ENCODE measurements at places on chromosomes 7 and 10.

DNA sequence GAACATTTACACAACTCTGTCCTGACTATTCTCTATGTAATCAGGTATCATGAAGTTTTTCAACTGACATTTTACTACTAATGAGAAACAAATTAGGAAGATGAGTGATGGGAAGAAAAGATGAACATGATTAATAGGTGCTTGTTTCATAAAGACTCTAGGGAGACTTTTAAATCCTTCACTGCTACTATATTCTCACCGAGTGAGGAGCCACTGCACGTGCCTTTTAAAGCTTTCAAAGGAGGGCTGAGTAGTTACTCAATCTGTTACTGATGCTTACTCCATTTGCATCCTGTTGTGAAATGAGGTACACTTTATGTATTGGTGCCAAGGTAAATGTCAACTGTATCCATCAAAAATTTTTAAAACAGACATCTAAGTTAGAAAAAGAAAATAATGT, 1.3 kb upstream of the COMMD3 start:
- DNase-seq = no peak

GRCh38 chr7:87028636-87029035, 30.8 kb downstream of the ELAPOR2 start:
- no peak for DNase-seq

DNA sequence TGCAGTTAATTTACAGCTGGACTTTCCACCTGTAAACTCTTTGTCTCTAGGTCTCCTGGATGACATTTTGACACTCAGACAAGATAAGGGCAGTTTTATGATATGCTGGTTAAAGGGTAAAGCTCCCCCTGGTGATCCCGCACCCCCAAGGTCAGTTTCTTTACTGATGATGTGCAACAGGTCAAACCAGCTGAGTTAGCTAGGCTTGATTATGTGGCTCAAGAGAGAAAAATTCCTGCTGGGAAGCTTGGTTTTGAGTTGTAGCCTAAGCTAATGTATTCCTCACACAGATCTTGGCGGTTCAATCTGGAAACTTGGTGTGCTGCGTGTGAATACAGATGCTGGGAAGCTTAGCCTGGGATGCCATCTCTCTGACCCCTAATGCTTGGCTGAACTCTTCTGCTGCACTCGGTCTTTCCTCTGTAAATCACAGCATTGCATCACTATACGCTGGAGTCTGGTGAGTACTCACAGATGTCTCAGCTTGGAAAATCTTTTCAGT, 11.4 kb upstream of the AKR1D1 start:
- DNase-seq = no peak

GRCh38 chr10:86868353-86868752, 89.1 kb downstream of the MMRN2 start:
- no peak for DNase-seq

DNA sequence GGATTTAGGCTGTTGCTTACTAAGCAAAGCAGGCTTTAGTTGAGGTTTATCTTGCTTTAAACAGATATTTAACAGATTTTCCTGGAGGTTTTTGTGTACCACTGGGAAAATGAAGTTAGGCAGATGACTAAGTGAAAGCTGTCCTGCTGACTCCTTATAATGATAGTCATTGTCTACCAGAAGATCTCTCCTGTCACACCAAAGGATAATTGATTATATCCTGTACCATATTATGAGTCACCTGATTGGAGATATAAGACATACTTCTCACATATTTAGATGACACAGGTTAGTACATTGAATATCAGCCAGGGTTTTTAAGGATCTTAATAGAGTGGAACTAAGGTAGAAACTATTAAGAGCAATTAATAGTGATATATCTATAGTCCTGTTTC, 68.4 kb downstream of the PTEN start:
- no peak for DNase-seq

DNA sequence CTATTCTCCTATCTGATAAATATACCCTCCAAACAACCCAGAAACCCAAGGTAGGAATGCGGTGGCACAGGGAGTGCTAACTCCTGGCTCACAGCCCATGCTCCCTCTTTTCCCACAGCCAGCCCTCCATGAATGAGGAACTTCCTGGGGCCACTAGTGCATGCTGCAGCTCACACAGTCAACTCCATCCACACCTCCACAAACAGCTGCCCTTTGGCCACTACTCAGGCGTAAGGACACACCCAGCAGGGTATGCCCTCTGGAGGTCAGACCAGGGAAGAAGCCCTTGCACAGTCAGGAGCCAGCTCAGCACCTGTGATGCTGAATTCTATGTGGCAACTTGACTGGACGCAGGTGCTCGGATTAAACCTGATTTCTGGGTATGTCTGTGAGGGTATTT, 85.2 kb upstream of the PIK3CG start:
- DNase-seq = peak; percentile 34

GRCh38 chr10:20221356-20221755, 405.1 kb downstream of the PLXDC2 start:
- no peak for DNase-seq
